ENCODE measurements at places on chromosomes 12 and 14. TPM values are rescaled to one million over a fixed set of nuclear protein-coding genes. Genes with fewer than 3 reads are reported as not detected.

STX2 gene
- total RNA-seq = 42.8 TPM

DPY19L2 gene
- total RNA-seq = 0.90 TPM

MEG3 gene
- 32.5 TPM for total RNA-seq

EFS gene
- total RNA-seq = 2.2 TPM

SERPINA1 gene
- total RNA-seq = 0.56 TPM

ERBB3 gene
- 2.5 TPM for total RNA-seq

DNA sequence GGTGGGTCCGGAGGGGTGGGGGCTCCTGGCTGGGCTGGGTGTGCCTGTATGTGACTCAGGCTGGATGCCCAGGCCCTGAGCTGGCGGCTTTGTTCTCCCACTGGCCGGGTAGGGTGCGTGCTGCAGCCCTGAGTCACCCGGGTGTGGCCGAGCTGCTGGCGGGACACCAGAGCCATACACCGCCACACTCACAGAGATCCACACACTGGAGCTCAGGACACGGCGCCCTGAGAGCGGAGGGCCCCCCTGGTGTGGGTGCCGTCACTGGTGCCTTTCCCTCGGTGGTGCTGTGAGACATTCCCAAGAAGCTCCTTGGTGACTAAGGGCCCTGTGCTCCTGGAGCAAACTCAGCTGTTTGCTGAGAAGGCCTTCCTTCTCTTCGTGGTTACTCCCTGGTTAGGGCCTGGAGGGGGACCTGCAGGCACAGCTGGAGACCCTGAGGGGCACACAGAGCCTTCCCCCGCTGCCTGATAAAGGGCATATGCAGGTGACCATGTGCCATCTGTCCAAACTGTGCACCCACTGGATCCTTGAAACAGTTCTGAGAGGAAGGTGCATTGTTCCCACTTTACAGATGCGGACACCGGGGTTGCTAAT, 44.3 kb downstream of the KRT80 start:
- peak; percentile 99 for DNase-seq

DNA sequence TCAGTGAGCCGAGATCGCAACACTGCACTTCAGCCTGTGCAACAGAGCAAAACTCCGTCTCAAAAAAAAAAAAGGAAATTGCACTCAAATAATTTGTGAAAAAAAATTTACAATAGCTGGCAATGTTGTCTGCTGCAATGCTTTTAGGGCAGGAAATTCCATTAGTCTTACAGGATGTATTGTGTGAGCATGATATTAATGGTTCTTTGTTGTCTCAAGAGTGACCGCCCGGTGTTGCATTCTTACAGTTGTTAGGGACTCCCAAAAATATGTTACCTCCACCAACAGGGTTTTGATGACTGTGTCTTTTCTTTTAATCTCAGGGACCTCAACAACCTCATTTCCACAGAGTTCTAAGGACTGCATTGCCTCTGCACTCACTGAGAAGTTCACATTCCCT, 44.8 kb downstream of the PZP start:
- DNase-seq = no peak

DNA sequence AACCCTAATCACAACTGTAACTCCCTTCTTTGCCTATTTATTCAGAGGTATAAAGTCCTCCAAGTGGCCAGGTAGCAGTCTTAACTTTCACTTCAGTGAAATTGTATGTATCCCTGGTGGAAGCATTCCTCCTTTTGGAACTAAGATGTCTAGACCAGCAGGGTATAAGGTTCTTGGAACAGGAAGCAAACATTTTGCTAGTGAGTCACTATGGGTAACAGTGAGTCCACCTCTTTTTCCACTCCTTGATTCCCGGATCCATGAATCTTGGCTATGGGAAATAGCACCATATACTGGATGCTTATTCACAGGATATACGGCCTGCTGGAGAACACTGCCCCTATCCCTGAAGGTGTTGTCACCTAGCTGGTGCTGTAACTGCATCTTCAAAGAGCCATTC, 80.2 kb downstream of the KCNA5 start:
- DNase-seq = peak; percentile 72

- no peak for DNase-seq
These were observed 19.6 kb downstream of the EPS8 start for GRCh38 chr12:15769586-15769985.

DNA sequence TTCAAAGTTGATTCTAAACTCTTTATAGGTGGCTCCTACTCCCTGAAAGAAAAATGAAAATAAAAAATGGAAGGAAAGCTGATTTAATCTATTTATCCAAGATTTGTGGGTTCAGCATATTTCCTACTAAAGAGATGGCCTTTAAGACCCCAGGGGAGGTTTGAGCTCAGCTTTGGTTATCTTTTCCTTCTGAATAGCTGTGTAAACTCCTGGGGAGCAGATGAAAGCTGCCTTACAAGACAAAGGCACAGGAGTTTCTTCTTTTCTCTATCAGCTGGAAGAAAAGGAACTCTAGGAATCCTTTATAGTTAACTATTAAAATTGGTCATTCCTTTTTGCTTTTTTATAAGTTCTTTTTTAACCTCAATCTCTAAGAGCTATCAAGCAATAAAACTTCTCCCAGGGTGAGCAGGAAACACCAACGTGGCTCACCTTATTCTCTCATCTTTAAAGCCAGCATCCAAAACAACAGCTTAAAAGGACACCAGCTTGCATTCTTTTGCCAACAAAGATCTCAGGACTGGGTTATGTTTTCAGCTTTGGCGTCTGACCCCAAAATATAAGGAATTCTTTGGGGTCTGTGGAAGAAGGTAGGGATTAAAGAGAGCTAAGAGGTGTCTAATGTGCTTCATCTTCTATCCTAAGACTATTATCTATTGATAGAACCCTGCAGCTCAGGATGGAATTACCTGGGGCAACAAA, 371.7 kb upstream of the KITLG start:
- DNase-seq = no peak

DNA sequence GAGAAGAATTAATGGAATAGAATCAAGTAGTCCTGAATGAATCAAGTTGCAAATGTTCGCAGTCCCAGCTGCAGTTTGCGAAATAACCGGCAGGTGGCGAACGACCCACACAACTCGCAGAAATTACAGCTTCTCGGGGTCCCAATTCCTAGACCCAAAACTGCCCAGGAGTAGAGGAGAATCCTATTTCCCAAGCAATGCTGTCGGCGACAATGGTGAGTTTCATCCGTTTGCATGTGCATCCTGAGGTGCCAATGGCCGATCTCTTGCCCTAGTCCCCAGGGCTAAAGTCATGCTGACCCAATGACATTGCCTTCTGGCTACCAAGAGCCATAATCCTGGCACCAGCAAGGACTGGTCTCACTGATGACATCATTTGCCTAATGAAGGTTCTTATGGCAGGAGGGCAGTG, 8.5 kb upstream of the ASCL1 start:
- peak; percentile 37 for DNase-seq

GRCh38 chr12:53983950-53984572, 885 bp upstream of the HOXC10 start:
- DNase-seq = no peak

GRCh38 chr14:104563742-104564615, 15.6 kb upstream of the C14orf180 start:
- peak; percentile 34 for DNase-seq

DNA sequence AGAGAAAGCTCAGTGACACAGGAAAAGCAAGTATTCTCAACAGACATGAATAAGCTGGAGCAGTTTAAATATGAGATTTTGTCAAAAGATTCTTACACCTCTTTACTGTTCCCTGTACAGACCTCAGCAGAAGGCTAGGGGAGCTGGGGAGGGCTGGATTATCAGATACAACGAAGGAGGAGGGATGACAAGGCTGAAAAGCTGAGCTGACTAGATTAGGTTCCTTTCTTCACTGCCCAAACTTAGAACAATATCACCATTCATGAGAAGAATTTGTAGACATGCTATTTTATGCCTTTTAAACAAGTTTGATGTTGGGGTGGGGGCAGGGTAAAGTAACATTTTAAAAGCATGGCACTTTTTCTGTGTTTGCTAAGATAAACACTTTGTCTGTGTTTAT, 611.1 kb downstream of the AACS start:
- no peak for DNase-seq

DNA sequence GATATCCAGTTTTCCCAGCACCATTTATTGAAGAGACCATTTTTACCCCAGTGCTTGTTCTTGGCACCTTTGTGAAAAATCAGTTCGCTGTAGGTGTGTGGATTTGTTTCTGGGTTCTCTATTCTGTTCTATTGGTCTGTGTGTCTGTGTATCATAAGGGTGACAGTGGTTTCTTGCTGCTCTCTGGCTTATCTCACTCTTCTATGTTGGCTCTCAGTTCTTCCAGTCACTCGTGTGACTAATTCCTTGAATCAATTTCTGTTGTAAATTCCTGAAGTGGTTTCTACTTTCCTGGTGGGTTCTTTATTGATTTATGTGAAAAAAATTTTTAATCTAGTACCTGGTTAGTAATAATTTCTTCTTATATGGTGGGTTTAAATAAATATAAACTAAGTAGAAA, 58.3 kb downstream of the OTOGL start:
- DNase-seq = peak; percentile 52

- no peak for DNase-seq
These were observed 576.1 kb downstream of the ALG10 start for GRCh38 chr12:34598352-34598827.

Measured in IMR-90 (cell line).